ENCODE measurements at places on chromosomes 7 and 10.

DNA sequence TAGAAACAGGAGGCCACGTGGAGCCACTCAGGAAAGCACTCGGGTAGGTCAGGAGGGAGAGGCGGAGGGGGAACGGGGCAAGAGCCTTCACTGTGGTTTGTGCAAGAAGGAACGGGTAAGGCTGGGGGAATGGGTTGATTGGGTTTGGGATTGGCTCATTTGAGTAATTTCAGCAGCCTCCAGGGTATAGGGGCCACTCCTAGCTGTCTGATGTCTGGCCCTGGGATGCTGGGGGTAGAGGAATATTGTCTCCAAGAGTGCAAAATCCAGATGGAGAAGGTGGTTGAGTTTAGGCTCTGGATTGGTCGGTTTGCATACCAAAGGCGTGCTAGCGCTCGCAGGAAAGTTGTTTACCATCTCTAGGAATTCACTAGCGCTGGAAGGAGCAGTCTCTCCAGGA, 47.2 kb downstream of the MYL10 start:
- no peak for DNase-seq
- no peaks in the 10 kb centered on the region for H3K4me1 ChIP-seq
- no peaks in the 10 kb centered on the region for H3K36me3 ChIP-seq

GRCh38 chr10:127945948-127946711, 39.2 kb downstream of the PTPRE start:
- H3K27ac ChIP-seq, result no peak overlapping the region
- H3K4me1 ChIP-seq, result no peaks in the 10 kb centered on the region
- no peaks in the 10 kb centered on the region for H3K36me3 ChIP-seq
- DNase-seq, result no peak

GRCh38 chr10:110612087-110612486, 32.0 kb upstream of the RBM20 start:
- no peak overlapping the region for H3K4me3 ChIP-seq
- H3K27me3 ChIP-seq, result no peaks in the 10 kb centered on the region
- DNase-seq, result no peak
- no peak overlapping the region for H3K27ac ChIP-seq
- H3K36me3 ChIP-seq, result no peaks in the 10 kb centered on the region
- peaks cover 2% of the 10 kb centered on the region for H3K4me1 ChIP-seq

DNA sequence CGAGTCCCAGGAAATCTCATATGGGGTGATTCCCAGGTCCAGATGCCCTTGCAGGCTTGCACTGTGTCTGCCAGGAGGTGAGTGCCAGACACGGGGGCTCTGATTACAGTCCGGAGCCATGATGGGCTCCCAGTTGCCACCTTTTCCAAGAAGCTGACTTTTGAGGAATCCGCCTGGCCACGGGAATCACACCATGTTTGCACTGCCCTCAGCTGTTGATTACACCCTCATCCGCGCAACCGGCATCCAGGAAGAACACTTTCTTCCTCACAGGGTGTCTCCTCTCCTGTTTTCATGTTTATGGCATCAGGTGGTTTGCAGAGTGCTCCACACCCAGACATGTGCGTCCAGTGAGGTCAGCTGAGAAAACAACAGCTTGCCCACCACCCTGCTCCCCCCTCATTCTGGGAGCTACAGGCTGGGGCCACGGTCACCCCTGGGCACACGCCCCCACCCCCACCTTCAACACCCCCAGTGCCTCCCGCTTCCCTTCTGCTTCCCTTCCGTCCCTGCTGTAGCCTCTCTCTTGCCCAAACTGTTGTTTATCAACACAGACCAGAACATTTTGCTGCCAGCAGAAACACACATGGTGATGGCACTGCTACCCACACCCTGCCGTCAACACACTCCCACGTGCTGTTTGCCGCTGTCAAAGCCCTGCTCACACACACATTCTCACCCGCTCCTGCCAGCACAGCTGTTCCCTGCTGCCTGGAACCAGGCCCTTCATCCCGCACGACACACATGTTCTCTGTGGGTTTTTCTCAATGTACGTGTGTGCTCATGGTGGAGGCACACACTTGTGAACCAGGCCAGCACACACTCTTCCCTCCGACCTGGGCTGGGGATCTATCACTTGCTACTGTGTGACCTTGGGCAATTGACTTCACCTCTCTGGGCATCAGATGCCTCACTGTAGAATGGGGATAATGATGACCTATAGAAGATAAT, 35.8 kb downstream of the DDIT4 start:
- no peak for DNase-seq
- H3K4me3 ChIP-seq, result no peak overlapping the region
- H3K36me3 ChIP-seq, result no peaks in the 10 kb centered on the region

DNA sequence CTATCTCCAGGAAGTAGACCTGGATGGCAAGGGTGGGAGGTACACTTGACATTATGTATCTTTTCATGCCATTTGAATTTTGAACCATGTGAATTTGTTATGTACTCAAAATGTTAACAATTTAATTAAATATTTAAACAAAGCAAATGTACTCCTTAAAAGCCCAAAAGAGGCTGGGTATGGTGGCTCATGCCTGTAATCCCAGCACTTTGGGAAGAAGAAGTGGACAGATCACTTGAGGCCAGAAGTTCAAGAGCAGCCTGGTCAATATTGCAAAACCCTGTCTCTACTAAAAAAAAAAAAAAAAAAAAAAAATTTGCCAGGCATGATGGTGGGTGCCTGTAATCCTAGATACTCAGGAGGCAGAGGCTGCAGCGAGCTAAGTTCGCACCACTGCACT, 136.9 kb upstream of the ASAH2 start:
- H3K27me3 ChIP-seq, result no peaks in the 10 kb centered on the region
- no peak for DNase-seq
- H3K36me3 ChIP-seq, result no peaks in the 10 kb centered on the region
- H3K4me3 ChIP-seq, result no peak overlapping the region
- no peak overlapping the region for H3K27ac ChIP-seq
- no peaks in the 10 kb centered on the region for H3K4me1 ChIP-seq

DNA sequence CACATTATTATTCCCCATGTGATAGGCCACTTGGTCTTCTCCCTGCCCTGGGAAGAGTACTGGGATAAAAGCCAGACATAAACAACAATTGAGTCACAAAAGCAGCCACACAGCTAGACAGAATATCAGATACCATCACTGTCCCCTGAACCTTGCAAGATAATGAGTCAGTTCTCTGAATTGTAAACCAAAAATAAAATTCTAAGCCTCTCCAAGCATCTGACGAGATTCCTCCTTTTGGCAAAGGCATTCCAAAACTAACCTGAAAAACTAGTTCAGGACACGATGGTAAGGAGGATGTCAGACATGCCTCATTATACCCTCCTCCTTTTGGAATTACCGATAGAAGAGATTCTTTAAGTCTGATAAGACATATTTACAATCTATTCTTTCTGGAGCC, 450.7 kb downstream of the HTR7 start:
- no peak for DNase-seq
- H3K4me1 ChIP-seq, result no peaks in the 10 kb centered on the region
- H3K4me3 ChIP-seq, result no peak overlapping the region
- no peaks in the 10 kb centered on the region for H3K36me3 ChIP-seq

- H3K27me3 ChIP-seq, result no peaks in the 10 kb centered on the region
- no peak overlapping the region for H3K4me3 ChIP-seq
- H3K4me1 ChIP-seq, result no peaks in the 10 kb centered on the region
- no peaks in the 10 kb centered on the region for H3K36me3 ChIP-seq
These were observed 59.3 kb downstream of the BMPER start for GRCh38 chr7:33964417-33965182.

- no peaks in the 10 kb centered on the region for H3K27me3 ChIP-seq
- H3K4me3 ChIP-seq, result no peak overlapping the region
- H3K36me3 ChIP-seq, result no peaks in the 10 kb centered on the region
- no peak overlapping the region for H3K27ac ChIP-seq
These were observed 90.1 kb downstream of the HIF1AN start for GRCh38 chr10:100625816-100626215.
